ENCODE measurements at places on chromosomes 2 and 18.

GRCh38 chr2:133846476-133846875, 278.2 kb upstream of the NCKAP5 start:
- DNase-seq, result no peak

- DNase-seq, result no peak
Measured at GRCh38 chr2:13524492-13524891, 807.8 kb downstream of the TRIB2 start.

- no peak for DNase-seq
Measured at GRCh38 chr2:141399270-141399669, 731.5 kb downstream of the LRP1B start.

DNA sequence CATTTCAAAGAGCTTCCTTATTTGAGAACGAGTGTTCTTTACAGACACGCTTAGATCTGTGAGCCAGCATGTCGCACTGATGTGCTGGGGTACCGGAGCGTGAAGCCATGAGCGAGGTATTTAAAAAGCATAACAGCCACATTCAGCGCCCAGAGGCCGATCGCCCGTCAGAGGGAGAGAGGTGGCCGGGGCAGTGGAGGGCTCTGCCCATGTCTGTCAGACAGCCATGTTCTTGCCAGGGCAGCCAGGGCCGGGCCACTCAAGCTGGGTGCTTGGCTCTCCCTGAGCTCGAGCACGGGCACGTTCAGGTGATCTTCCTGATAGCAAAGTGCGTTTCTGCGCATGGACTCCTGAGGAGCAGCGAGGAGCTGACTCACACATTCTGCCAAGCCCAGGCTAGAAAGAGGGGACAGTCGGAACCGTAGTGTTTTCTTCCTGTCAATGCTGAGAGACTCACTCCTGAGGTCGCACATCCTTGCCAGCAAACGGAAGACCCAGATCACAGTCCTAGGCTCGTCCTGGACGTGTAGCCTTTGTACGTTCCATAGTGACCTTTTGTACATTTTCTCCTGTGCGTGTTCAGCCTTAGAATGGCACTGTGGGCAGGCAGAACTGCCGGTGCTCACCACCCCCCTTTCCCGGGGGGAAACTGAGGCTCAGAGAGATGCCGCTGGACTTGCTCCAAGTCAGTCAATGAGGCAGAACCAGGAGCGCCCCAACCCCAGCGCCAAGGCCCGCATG, 100.7 kb downstream of the NFATC1 start:
- DNase-seq, result no peak

- no peak for DNase-seq
Measured at GRCh38 chr2:15704086-15704787, 112.6 kb downstream of the DDX1 start.

GRCh38 chr2:192558637-192559036, 363.9 kb upstream of the TMEFF2 start:
- DNase-seq, result no peak

- no peak for DNase-seq
Measured at GRCh38 chr2:230770804-230771203, 58.2 kb downstream of the CAB39 start.

- DNase-seq, result peak; percentile 64
Measured at GRCh38 chr18:72762515-72763122, 105.2 kb downstream of the NETO1 start.

DNA sequence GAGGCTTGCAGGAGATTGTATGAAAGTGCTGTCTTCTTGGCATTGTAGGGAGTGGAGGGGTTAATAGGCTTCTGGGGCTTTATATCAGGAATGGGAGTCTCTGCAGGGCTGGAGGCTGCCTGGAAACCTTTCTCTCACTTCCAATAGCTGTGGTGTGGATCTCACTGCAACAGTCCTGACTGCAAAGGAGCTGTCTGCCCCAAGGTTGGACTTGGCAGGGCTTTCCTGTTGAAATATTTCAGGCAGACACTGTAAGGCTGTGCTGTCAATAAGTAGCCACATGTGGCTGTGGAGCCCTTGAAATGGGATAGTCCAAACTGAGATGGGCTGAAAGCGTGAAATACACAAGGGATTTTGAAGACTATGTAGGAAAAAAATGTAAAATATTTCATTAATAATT, 399.1 kb upstream of the SPRED2 start:
- no peak for DNase-seq

DNA sequence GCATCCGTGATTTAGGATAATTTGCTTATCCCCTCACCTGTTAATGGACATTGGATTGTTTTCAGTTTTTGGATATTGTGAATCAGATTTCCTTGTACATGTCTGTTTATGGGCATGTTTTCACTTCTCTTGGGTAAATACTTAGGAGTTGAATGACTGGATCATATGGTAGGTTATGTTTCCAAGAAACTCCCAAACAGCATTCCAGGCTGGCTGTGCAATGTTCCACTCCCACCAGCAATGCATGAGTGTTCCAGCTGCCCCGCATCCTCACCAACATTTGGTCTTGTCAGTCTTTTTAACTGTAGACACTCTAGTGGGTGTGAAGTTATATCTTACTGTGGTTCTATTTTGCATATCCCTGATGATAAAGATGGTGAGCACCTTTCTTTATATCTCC, 8.9 kb upstream of the LRRFIP1 start:
- no peak for DNase-seq
